Activated CD4-positive, alpha-beta T cell treated with anti-CD3 and anti-CD28 coated beads, Interleukin-2, amount 50 U/mL, for 48 hours (primary cell): ENCODE measurements at places on chromosomes 12 and 14.

DNA sequence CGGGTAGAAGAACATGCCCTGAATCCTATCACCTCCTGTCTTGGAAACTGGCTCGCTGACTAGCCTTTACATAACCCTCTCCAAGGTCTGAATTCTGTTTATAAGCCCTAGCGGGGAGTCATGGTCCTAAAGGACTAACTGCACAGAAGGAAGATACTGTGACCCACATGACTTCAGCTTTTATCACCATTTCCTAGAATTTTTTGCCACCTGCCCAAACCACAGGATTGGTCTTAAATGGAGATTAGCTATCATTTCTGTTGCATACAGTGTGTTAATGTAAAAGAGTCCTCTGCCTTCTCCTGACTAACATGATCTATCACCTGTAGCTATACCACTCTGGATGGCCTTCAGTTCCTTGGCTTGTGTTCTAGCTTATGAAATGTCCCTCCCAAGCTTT is 319.2 kb downstream of the DUSP6 start:
- no peak for DNase-seq

GRCh38 chr14:69662636-69663299 is 51.4 kb downstream of the SUSD6 start:
- no peak for DNase-seq

DNA sequence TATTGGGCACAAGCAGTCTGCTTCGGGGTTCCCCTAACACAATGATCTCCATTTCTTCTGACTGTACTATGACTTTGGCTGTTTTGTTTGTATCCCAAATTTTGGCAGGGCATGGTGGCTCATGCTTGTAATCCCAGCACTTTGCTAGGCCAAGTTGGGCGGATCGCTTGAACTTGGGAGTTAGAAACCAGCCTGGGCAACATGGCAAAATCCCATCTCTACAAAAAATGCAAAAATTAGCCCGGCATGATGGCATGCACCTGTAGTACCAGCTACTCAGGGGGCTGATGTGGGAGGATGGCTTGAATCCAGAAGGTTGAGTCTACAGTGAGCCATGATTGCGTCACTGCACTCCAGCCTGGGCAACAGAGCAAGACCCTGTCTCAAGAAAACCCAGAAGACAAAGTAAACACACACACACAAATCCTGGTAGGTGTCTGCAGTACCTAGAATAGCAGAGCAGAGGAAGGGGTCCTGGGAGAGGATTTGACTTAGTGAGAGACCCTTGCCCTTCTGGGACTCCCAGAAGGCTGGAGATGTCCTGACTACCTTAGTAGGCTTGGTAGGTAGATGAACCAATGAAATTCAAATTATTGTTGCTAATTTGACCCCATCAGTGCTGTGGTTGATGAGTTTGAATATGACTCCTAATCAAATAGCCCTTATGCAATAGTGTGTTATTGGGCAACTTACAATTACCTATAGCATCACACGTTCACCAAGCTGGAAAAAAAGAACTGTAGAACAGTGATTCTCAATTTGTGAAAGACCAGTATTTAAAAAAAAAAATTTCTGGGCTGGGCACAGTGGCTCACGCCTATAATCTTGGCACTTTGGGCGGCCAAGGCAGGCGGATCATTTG is 6.8 kb upstream of the AEBP2 start:
- DNase-seq: no peak

GRCh38 chr14:65492266-65492665 is 79.7 kb downstream of the FUT8 start:
- DNase-seq: no peak

GRCh38 chr14:49581209-49582112 is 4.7 kb downstream of the RPS29 start:
- DNase-seq: no peak

DNA sequence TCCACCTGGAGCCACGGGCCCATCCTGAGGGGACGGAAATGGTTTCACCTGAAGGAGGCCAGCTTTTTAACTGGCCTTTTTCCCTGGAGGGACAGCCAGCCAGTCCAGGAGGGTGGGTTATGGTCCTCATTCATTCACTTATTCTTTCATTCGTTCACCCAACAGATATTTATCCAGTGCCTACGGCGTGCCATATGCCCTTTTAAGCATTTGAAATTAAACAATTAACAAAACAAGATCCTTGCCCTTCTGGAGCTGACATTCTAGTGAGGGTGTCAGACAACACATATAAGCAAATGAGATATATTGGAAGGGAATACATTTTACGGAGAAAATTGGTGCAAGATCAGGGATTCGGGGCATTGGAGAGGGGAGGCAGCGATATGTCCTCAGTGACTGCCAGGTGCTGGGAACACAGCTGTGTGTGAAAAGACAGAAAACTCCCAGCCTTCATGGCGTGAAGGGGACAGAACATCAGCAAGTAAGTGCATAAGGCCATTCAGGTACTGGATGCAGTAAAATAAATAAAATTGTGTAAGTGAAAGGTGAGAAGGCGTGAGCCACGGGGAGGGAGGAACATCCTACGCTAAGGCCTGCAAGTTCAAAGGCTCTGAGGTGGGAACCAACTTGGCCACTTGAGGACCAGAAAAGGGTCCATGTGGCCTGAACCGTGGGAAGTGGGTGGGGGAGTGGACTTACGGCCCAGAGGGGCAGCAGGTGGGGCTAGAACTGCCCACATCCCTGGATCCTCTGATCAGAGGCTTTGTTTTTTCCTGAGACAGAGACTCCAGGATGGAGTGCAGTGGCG is 684 bp upstream of the ABCB9 start:
- no peak for DNase-seq

GRCh38 chr14:96126783-96127271 is 77.8 kb upstream of the BDKRB2 start:
- no peak for DNase-seq

DNA sequence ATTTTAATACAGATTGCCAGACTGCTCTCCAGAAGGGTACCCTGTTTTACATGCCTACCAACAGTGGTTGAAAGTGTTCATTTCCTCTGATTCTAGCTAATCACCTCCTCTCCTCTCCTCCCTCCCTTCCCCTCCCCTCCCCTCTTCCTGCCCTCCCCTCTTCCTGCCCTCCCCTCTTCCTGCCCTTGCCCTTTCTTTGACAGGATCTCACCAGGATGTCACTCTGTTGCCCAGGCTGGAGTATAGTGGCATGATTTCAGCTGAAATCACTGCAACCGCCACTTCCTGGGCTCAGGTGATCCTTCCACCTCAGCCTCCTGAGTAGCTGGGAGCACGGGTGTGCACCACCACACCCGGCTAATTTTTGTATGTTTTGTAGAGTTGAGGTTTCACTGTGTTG is 24.7 kb downstream of the APAF1 start:
- no peak for DNase-seq

- DNase-seq: no peak
Observed at GRCh38 chr12:95277139-95277538, 59.5 kb downstream of the VEZT start.

- no peak for DNase-seq
Observed at GRCh38 chr14:85565862-85566296, 35.9 kb downstream of the FLRT2 start.

- no peak for DNase-seq
Observed at GRCh38 chr14:61632807-61633206, 62.5 kb upstream of the HIF1A start.

GRCh38 chr14:103288076-103288766 is 45.8 kb upstream of the EIF5 start:
- no peak for DNase-seq

DNA sequence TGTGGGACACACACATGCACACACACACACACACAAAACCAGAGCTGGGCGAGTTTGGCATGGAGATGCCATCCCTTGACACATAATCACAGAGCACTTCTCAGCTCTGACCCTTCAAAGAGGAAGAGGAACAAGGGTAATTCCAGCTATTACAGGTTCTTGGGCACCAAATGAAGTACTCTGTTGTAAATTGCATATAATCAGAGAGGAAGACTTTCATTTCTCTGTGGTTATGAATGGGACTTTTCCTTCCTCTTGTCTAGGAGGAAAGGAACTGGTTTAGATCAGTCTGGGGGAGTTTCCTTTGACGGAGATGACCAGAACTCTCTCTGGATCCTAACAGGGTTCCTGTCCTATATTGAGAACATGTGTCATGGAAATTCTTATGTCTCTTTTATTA is 26.4 kb upstream of the FGF6 start:
- no peak for DNase-seq

DNA sequence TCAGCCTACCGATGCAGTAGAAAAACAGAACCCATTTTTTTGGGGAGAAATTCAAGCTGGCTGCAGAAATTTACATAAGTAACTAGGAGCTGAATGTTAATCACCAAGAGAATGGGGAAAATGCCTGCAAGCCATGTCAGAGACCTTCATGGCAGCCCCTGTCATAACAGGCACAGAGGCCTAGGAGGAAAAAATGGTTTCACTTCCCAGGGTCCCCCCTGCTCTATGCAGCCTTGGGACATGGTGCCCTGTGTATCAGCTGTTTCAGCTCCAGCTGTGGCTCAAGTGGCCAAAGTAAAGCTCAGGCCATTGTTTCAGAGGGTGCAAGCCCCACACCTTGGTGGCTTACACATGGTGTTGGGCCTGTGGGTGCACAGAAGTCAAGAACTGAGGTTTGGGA is 842.5 kb downstream of the FLRT2 start:
- no peak for DNase-seq

- DNase-seq: no peak
Observed at GRCh38 chr12:108302016-108302402, 37.1 kb downstream of the CMKLR1 start.

DNA sequence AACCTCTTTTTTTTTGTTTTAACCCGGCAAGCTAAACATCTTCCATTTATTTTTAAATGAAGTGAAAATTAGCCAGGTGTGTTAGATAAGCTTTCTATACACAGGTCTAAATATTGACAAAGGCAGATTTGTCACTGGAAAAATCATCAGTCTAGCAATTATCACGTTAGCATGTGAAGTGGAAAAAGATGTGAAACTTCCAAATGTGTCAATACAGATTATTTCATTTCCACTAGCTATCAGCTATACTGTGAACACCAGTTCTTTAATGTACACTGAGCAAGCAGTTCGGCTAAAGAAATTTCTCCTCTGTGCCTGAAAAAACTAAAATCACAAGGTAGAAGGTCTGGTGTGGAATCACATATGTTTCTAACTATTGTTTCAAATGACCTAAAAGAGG is 96.6 kb upstream of the G2E3 start:
- DNase-seq: no peak

DNA sequence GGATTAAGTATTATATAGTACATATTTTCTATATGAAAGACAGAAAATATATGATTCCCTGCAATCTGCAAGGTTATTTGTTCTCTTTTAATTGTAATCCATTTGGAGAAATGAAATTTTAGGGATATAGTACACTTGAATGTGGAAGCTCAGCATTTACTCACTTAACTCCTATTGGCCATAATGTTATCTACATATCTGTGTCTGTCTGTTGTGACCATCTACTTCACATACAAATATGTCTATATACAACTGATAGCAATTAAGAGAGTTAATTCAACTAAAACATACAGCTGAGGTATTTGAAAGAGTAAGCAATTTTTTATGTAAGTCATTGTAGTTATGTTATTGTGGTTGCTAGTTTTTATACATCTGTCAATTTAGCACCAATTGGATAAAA is 12.9 kb downstream of the FOXG1 start:
- no peak for DNase-seq

DNA sequence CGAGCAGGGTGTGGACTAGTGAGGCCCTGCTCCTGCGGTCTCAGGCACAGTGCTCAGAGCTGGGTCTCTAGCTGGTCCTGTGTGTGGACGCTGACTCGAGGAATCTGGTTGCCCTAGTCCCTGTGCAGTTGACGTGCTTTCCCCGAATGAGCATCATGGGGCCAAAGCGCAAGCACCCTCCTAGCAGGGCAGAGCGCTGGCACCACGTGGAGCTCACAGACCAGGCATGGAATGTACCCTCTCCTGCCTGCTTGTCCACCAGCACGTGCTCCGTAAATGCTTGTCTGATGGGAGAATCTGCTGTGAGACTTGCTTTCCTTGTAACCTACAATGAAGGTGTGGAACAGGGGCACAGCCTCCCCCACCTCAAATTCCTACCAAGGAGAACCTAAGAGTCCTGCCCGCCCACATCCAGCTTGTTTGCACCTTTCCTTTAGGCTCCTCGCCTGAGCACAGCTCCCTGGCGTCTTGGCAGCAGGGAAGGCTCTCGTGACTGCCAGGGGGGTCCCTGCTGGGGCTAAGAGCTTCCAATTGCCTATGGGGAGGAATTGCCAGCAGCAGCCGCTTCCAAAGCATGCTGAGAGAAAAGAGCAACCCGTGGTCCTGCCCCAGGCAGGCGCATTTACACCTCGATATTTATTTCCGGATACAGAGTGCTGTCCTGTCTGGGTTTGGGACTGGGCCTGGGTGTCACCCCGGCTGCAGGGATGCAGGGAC is 125.0 kb downstream of the PIWIL1 start:
- no peak for DNase-seq

DNA sequence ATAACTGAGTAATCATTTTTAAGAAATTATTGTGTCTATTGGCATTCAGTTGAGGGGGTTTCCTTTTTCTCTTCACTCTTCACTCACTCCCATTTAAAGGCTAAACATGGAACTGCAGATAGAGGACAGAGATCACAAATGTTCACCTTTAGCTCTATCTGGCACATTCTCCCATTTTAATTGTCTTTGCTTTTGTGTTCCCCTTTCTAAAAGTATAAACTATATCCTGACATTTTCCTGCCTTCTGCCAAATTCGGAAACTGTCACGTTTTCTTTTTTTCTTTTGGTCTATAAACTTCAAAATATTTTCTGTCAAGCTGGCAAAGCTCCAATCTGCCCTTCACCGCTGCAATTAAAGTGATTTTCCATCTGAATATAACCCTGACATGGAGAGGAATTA is 219.8 kb upstream of the CDKN3 start:
- no peak for DNase-seq
